ENCODE measurements at places on chromosomes 12 and 14. TPM values are rescaled to one million over a fixed set of nuclear protein-coding genes. Genes with fewer than 3 reads are reported as not detected.

Gene CNPY2
- 141 TPM for total RNA-seq

Gene LYSET
- total RNA-seq: 15.9 TPM

Gene NAA30
- total RNA-seq: 21.4 TPM

Gene FBXW8
- 16.2 TPM for total RNA-seq

Gene TOMM20L
- total RNA-seq: not detected

Gene DDIT3
- total RNA-seq: 70.9 TPM

Gene ABHD12B
- total RNA-seq: 0.61 TPM

Gene INHBC
- not detected for total RNA-seq

Gene NOP9
- 29.2 TPM for total RNA-seq

Gene KRT73
- total RNA-seq: not detected

Gene ANKRD9
- total RNA-seq: 3.5 TPM

Gene SNAPC1
- 1.3 TPM for total RNA-seq

Gene PAH
- not detected for total RNA-seq

Gene EPYC
- total RNA-seq: not detected

Gene KRT6A
- not detected for total RNA-seq

Gene AMN
- total RNA-seq: 0.34 TPM

Gene NPC2
- 17.6 TPM for total RNA-seq

Gene TBX5
- total RNA-seq: not detected

Gene SLC38A1
- 232 TPM for total RNA-seq

Gene COQ5
- total RNA-seq: 32.0 TPM

Gene GARIN6
- not detected for total RNA-seq

Gene SEL1L
- total RNA-seq: 43.1 TPM

Gene HSPB8
- total RNA-seq: 0.32 TPM

Gene ACOT6
- not detected for total RNA-seq

Gene PAPLN
- 2.8 TPM for total RNA-seq

Gene PRDM4
- total RNA-seq: 30.1 TPM

Gene CLEC7A
- total RNA-seq: not detected

Gene OR6C2
- total RNA-seq: not detected

Gene GRIP1
- 67.1 TPM for total RNA-seq

Gene FBLN5
- total RNA-seq: not detected

Gene INSM2
- total RNA-seq: 21.7 TPM

Gene RPL10L
- not detected for total RNA-seq

Gene SYCP3
- not detected for total RNA-seq

Gene PTPRO
- total RNA-seq: 32.5 TPM

Gene KRT85
- not detected for total RNA-seq

Gene EEA1
- total RNA-seq: 12.0 TPM

Gene ZDHHC22
- total RNA-seq: 77.3 TPM

Gene IRAK3
- total RNA-seq: 3.9 TPM

Gene GPR137C
- total RNA-seq: 19.5 TPM

Gene EGLN3
- total RNA-seq: 1.9 TPM

Gene ZNF385A
- total RNA-seq: 26.6 TPM

Gene TC2N
- 2.5 TPM for total RNA-seq

Gene NUAK1
- total RNA-seq: 18.8 TPM

Gene RTL1
- not detected for total RNA-seq

Gene DLGAP5
- 8.2 TPM for total RNA-seq

Gene MORN3
- total RNA-seq: 1.2 TPM

Gene NRIP2
- not detected for total RNA-seq

Gene ACRBP
- 2.5 TPM for total RNA-seq

Gene GYS2
- total RNA-seq: not detected

Gene KCNH3
- total RNA-seq: 5.9 TPM

Gene WNT1
- total RNA-seq: not detected

Gene KRT3
- not detected for total RNA-seq

Gene RHOJ
- not detected for total RNA-seq

Gene SDSL
- 0.74 TPM for total RNA-seq

Gene KRT6B
- total RNA-seq: not detected

Gene CAPZA3
- not detected for total RNA-seq

Gene DBX2
- total RNA-seq: not detected

Gene PLXNC1
- 4.9 TPM for total RNA-seq

Gene PTPN21
- total RNA-seq: 63.0 TPM

Data from glutamatergic neuron (in vitro differentiated cells).